Esophagus muscularis mucosa (tissue), 4 donors: ENCODE measurements at places on chromosomes 2 and 18. TPM values are rescaled to one million over a fixed set of nuclear protein-coding genes. Genes with fewer than 3 reads are reported as not detected.

- DNase-seq: no peak
These were observed 9.6 kb upstream of the LRP1B start for GRCh38 chr2:142140434-142140845.

DNA sequence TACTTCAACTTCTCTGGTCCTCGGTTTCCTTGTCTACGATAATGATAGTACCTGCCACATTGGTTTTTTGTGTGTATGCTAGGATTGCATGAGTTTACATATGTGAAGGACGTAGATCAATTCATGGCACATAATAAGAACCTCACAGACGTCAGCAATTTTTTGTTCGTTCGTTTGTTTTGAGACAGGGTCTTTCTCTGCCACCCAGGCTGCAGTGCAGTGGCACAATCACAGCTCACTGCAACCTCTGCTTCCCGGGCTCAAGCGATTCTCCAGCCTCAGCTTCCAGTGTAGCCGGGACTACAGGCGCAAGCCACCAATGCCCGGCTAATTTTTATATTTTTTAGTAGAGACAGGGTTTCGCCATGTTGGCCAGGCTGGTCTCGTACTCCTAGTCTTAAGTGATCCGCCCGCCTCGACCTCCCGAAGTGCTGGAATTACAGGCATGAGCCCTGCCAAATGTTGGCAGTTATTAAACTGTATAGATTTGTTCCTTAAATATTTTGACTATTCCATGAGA lies 756 bp upstream of the SLC35F5 start:
- DNase-seq: no peak

GRCh38 chr2:233380132-233380895 lies 26.0 kb downstream of the DGKD start:
- DNase-seq: no peak

- no peak for DNase-seq
These were observed 193.4 kb downstream of the SOX11 start for GRCh38 chr2:5885451-5886173.

DNA sequence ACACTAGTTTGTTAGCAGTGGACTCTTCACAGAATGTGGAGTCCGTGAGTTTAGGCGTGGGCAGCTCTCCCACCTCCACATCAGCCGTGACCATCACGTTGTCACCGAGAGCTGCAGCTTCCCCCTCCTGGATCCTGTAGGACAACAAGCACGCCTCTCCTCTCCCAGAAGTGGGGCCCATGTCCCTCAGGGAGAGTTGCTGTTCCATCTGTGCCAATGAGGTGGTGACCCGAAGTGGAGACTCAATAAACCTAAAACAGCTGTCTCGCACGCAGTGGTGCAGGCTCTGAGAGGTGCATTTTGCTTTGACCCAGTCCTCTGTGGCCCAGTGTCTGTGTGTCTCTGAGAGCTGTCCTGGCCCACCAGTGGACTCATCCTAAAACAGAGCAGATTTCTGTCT lies 456.5 kb upstream of the SOX11 start:
- DNase-seq: no peak

DNA sequence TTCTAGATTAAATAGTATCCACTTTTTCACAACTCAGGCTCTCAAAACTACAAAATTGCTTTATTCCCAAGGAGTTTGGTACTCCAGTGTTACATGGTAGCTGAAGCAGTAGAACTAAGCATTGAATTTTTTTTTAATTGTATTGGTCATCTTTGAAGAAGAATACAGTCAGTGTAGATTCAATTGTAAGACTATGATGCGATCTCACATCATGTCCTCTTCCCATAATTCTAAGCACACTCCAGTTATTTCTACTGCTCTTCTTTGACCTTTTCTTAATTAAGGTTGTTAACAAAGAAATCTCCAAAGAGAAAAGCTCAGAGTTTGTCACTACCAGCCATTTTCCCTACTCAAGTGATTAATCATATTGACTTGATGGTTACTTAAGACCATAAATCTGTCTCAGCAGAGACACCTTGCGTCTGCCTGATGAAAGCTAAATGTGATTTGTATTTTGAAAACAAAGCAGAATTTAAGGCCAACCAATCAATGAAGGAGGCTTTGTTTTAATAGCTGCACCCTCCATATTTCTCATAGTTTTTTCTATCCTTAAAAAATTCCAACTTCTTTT lies 130.2 kb downstream of the DTNA start:
- DNase-seq: no peak

DNA sequence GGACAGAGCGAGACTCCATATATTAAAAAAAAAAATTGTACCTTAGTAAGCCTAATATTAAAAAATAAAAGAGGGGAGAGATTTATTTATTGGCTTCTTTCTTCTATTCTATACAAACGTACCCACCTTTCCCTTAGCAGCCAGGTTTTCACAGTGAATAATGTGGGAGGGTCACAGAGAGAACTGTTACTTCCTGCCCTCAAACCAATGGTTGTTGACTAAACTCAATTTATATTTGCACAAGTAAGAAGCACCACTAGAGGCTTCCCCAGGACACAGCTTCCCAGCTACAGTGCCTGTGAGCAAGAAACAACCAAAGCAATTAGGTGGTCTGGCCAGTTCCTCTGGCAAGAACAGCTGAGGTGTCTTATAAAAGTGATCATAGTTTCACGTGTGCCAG lies 28.9 kb upstream of the GALR1 start:
- no peak for DNase-seq

DNA sequence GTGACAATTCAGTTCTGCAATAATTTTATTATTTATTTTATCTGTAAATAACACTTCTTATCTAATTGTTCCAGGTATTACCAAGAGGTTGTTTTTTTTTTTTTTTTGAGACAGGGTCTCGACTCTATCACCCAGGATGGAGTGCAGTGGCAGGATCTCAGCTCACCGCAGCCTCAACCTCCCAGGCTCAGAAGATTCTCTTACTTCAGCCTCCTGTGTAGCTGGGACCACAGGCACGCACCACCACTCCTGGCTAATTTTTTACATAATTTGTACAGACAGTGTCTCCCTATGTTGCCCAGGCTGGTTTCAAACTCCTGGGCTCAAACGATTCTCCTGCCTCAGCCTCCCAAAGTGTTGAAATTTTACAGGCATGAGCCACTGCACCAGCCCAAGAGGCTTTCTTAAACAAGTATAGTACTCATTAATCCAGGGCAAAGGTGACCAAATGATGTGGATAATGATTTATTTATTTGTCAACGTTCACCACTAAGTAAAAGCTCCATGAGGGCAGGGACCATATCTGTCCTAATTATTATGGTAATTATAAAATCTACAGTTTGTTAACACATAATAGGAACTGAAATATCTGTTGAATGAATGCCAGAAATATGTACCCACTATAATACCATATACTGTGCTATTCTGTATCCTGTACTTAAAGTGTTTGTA lies 12.0 kb downstream of the STK17B start:
- no peak for DNase-seq

DNA sequence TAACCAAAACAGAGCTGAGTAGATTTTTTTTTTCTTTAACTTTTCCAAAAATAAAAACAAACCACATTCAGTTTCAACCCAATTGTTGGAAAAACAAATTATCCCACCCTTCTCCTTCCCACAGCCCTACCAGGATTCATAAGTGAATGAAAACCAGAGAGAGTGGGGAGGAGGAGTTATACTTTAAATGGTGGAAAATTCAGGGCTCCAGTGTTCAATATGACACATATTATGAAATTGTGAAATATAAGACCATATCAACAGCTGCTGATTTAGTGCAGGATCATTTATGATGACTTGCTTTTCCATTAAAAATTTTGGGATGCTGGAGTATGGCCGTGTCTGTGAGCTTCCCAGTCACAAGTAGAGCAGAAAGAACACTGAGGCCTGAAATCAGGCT lies 26.7 kb downstream of the COLEC12 start:
- no peak for DNase-seq

DNA sequence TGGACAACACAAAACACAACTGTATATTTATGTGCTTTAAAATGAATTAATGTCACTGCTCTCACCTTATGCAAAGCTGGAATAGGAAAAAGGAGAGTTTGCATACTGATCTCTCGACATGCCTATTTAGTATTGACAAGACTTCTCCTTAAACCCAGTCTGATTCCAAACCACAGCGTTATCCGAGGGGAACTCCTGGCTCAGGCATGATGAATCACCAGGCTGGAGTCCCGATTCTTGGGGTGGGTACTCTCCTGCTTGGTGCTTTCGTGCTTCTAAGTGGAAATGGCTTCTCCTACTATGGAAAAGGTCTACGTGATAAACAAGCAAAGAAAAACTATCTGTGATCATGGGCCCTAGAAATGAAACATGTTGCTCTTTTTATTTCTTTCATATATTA lies 88.9 kb upstream of the SLC35G4 start:
- no peak for DNase-seq

DNA sequence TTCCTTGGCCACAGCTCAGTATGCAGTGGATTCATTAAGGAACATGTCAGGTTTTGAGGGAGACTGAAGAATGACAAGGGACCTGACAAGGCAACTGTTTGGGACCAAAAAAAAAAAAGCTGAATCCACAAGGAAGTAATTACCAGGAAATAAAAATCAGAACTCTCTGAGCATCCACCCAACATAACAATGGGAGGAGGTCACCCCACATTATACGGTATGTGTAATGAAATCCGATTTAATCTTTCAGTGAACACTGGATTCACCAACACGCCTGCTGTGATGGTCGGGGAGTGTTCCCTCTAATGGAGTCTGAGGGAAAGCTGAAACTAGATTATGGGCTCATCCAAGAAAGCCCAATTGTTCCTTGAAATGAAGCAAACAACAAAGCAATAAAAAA lies 329.3 kb downstream of the ETAA1 start:
- no peak for DNase-seq

DNA sequence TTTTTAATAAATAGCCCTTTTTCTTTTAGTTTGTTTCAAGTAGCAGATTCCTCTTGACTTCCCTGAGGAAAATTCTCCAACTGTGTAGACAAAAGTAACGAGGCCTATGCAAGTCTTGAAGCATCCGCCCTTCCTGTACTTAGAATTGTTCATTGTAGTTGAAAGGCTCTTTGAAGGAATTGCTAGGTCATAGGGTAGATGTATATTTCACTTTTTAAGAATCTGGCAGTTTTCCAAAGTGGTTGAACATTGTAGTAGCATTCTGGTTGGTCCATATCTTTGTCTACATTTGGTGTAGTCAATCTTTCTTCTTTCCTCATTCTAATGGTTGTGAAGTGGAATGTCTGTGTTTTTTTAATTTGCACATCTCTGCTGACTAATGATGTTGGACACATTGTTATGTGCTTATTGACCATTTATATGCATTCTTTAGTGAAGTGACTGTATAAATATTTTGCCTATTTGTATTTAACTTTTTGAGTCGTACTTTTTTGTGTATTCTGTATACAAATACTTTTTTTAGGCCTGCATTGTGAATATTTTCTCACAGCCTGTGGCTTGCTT lies 5.6 kb upstream of the SERPINB11 start:
- no peak for DNase-seq

- DNase-seq: no peak
These were observed 156.3 kb downstream of the SUCLG1 start for GRCh38 chr2:84302513-84303412.

DNA sequence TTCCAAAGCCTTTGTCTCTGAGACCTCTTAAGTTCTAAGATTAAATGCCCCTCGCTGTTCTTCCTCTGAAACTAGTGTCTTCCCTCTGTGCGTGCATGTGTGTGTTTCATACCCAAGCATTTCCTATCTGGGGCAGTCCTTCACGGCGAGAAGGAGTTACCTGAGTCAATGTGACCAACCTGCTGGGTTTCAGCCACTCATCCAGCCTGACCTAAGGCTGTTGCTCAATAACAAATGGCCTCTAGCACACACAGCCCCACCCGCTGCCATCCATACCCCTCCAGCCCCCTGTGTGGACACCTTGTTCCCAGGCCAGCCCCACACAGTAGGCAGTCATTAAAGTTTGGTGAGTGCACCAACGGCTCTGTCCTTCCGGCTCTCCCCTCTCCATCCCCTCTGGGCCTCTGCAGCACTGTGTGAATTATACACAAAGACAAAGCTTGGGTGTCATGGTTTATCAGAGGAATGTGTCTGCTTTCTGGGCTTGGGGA lies 53.8 kb upstream of the FOSL2 start:
- DNase-seq: no peak

- no peak for DNase-seq
These were observed 69.1 kb downstream of the PHLPP1 start for GRCh38 chr18:62784338-62784965.

- no peak for DNase-seq
These were observed 107.9 kb downstream of the CCDC74A start for GRCh38 chr2:131635611-131636010.

DNA sequence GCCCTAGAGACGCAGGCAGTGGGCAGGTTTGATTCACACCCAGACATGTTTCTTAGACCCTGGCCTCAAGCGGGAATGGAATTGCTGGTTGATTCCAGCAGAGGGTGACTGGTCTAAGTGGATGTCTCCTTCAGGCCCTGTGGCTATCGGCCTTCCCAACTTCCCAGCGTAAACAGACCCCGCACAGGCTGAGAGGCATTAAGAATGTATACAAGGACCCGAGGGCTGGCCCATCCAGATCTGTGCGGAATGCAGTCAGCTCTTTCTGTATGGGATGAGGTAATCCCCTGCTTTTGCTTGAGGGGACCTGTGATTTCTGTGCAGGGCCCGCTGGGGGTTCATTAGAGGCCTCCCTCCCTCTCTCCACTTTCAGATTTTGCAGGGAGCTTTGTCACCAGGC lies 6.5 kb downstream of the ACKR3 start:
- no peak for DNase-seq

DNA sequence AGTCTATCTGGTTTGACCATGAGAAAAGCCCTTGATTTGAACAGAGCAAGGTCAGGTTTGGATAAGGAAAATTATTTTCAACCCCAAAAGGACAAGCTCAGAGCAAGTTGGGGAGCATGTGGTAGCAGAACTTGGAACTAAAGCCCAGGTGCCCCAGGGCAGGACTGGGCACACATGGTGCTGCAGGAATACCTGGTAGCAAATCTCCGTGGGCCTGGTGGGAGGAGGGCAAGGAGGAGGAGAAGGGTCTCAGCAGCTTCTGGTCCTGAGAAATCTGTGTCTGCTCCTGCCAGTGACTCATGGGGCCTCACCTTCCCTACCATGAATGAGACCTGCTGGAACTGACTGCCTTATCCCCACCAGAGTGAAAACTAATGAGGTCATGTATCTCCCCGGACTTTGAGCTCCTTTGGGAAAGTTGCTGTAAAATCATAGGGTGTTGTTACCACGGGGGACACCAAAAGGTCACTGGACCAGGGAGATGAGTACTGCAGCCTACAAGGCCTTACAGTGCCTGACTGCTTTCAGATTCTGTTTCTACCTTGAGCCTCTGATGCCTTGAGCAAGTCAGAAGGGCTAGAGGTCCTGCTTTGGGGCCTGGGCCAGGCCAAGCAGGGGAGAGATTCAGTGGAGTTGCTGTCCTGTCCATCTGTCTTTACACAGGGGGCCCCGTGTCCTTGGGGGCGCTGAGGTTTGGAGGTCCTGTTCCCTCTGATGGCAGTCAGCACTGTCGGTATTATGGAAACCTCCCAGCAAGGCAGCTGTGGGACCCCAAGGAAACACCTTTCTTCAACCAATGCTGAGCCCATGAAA lies 304.0 kb downstream of the MYCN start:
- DNase-seq: no peak

- DNase-seq: no peak
These were observed 219.6 kb downstream of the TSN start for GRCh38 chr2:121974897-121975661.

The SLC35G4 gene
- total RNA-seq: not detected

The CRYGC gene
- not detected for total RNA-seq

The IGFBP5 gene
- total RNA-seq: 547 TPM

The TRIB2 gene
- total RNA-seq: 31.5 TPM

The DSG4 gene
- not detected for total RNA-seq

The REG1B gene
- not detected for total RNA-seq

The GNAL gene
- 13.3 TPM for total RNA-seq

The IL36G gene
- not detected for total RNA-seq

The BBS5 gene
- 7.5 TPM for total RNA-seq

The KIF5C gene
- total RNA-seq: 3.3 TPM

The IL1R1 gene
- total RNA-seq: 55.6 TPM
